DMS79 treated with DMSO at 0.1 percent for 48 hours (cell line): ENCODE measurements at places on chromosomes 4 and X.

- DNase-seq: no peak
Measured at GRCh38 chr4:12178614-12179610, 750.2 kb upstream of the HS3ST1 start.

GRCh38 chr4:41815473-41815872, 66.9 kb upstream of the PHOX2B start:
- DNase-seq: no peak

GRCh38 chr4:128663325-128663724, 146.2 kb upstream of the JADE1 start:
- DNase-seq: peak; percentile 34

DNA sequence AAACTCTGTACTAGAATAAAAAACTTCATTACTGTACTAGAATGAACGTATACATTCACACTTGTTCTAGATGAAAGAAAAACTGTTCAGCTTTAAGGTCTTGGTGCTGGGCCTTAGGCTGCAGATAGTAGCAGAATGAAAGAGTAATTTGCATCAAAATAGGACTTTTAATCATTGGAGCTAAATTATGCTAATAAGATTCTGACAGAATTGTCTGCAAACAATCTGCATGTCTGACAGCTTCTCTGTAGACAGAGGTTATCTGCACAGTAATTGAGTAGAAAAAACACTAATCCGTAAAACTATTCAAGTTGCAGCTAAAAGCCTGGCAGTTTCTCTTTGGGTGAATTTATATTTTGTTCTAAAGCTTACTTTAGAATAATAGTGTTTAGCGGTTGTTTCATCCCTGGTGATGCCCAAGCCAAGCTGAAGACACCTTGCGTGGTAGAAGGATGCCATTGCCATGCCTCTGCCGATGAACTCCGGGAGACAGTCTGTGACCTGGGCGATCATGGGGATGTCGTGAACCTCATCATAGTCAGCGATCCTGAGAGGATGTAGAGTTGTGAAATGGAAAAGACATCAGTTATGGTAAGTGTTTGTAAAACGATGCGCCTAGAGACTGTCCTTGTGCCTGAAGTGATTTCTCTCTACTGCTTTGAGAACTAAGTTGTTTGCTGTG, 25.3 kb downstream of the LRP2BP start:
- no peak for DNase-seq

DNA sequence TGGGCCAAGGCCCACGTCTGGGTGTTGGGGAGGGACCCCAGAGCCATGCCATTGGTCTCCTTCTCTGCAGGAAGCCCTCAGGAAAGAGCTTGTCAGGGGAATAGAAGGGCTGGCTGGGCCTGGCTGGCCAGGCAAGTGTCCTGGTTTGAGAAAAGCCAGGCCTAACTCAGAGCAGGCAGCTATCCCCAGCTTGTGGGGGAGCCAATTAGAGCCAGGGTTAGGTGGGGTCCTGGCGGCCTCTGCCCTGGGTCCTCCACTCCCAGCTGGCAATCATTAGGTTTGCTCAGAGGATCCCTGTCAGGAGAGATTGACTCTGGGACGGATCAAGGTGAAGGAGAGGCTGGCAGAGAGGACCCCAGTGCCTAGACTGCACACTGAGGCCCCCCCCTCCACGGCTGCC, 64.8 kb downstream of the PJA1 start:
- no peak for DNase-seq

DNA sequence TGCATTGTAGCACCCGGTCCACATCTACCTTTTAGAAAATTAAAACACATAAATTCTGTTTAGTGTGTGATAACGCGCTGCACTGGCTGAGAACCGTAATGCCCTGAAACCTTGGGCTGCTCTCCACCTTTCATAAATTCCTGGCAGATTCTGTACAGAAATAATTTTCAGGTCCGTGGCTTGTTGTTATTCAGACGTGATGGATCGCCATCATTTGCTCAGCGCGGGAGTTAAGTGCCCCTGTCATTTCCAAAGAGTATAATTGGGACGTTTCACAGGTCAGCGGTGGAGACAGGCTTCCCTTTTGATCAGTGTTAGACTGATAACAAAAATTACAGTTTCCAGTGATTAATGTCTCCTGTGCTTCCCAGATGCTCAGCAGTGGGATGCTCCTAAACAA, 16.5 kb downstream of the UVSSA start:
- no peak for DNase-seq

DNA sequence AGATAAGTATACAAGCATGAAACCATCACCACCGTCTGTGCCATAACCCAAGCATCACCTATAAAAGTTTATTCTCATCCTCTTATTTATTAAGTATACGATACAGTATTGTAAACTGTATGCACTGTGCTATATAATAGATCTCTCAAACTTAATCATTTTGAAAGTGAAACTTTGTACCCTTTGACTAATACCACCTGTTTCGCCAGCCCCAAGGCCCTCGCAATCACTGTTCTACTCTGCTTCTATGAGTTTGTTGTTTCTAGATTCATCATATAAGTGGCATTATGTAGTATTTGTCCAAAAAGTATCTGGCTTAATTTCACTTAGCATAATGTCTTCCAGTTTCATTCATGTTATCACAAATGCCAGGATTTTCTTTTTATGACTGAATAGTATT, 72.1 kb upstream of the DOCK11 start:
- no peak for DNase-seq

DNA sequence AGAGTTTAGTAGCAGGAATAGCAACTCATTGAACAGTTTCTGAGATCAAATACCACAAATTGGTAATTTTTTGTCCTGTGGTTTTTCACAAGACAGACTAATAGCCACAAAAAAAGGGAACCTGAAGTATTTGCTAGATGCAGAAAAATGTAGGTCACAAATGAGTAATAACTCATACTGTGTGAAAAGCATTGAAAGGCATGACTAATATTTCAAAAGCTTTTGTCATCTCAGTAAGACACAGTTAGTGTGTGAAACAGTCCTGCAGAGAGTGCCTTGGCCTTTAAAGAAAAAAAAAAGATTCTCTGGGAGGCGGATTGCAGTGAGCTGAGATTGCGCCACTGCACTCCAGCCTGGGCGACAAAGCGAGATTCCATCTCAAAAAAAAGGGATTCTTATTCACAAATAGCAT, 31.4 kb upstream of the SLC25A31 start:
- DNase-seq: no peak

GRCh38 chr4:126028876-126029275, 714.1 kb downstream of the FAT4 start:
- no peak for DNase-seq

- no peak for DNase-seq
Measured at GRCh38 chr4:153758688-153759406, 977 bp downstream of the RNF175 start.

- DNase-seq: no peak
Measured at GRCh38 chr4:99572527-99573240, 1.9 kb upstream of the MTTP start.

DNA sequence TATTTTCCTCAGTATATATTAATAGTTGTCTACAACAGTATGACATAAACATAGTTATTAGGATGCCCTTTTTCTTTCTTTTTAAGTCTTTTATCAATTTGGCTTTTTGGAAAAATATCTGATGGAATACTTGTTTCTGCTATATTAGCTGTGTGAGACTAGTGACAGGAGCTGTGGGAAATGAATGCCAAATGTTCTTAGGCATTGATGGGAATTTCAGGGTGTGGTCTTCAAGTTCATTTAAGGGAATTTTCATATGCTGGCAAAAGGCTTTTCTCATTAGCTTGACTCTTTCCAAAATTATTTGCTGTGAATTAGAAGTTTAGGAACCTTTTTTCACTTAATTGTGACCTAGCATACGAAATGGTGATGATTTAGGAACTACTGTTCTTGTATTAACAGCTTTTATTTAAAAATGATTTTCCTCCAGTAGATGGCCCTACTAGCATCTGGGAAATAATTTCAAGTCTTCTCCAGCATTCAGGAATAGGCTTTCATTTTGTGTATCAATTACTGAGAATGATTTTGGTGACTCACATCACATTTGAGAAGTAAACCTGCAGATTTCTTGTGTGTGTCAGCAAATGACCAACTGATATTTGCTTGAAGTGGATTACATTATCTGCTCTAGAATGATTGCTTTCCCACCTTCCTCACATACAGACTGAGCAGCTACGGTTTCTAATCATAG, 70.9 kb downstream of the HTT start:
- no peak for DNase-seq

- no peak for DNase-seq
Measured at GRCh38 chr4:90745176-90745575, 618.0 kb downstream of the CCSER1 start.

- no peak for DNase-seq
Measured at GRCh38 chr4:71473541-71474240, 134.9 kb downstream of the SLC4A4 start.

- DNase-seq: no peak
Measured at GRCh38 chr4:115906428-115906827, 793.0 kb upstream of the NDST4 start.

DNA sequence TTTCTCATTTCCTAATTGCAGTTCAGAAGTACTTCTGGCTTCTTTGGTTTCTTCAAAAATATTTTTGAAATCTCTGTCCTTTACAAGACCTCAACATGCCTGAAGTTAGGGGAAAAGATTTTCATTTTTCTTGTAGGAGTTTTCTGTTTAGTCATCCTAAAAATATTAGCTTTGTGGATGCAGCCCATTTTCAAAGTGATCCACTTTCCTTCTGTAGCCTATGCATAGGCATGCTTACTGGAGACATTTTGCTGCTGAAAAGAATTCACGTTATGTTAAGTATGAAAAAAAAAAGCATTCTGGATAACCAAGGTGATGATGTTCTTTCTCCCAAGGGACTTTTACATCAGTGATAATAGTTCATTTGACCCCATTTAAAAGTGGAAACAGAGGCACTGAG, 245.6 kb downstream of the THOC2 start:
- DNase-seq: no peak

GRCh38 chrX:150731795-150732194, 38.6 kb downstream of the MTMR1 start:
- DNase-seq: no peak

GRCh38 chr4:99886146-99886545, 8.1 kb downstream of the LAMTOR3 start:
- no peak for DNase-seq

GRCh38 chr4:82097504-82097903, 276.3 kb downstream of the HNRNPD start:
- DNase-seq: no peak

GRCh38 chrX:9638871-9639270, 126.8 kb downstream of the GPR143 start:
- DNase-seq: no peak

- no peak for DNase-seq
Measured at GRCh38 chr4:40365766-40366165, 30.6 kb downstream of the CHRNA9 start.

DNA sequence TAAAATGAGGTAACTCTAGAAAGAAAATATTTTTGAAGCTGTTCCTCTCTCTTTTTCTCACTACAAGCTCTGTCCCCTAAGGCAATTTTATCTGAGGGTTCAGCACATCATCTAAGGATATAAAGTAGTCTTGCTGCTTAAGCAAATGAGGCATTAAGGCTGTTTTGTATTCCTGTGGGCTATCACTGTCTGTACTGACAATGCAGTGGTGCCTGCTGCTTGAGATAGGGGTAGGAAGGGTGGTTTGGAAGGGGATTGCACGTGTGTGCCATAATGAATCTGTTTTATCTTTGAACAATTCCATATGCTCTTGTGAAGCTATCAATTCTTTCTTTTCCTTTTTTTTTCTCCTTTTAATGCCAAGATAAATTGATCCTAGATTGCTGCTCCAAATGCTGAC, 128.0 kb upstream of the ATOH1 start:
- DNase-seq: no peak

GRCh38 chr4:6467600-6467999, 4.8 kb downstream of the PPP2R2C start:
- no peak for DNase-seq

GRCh38 chrX:6707497-6707896, 172.6 kb upstream of the VCX3A start:
- no peak for DNase-seq

DNA sequence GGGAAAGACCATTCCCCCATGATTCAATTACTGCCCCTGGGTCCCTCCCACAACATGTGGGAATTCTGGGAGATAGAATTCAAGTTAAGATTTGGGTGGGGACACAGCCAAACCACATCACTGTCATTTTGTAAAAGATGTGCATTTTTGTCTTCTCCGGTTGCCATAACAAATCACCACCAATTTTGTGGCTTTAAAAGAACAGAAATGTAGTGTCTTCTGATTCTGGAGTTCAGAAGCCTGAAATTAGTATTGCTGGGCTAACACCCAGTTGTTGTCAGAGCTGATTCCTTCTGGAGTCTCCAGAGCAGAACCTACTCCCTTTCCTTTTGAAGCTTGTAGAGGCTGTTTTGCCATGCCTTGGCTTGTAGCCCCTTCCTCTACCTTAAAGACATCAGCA, 54.1 kb upstream of the DHRSX start:
- DNase-seq: no peak

DNA sequence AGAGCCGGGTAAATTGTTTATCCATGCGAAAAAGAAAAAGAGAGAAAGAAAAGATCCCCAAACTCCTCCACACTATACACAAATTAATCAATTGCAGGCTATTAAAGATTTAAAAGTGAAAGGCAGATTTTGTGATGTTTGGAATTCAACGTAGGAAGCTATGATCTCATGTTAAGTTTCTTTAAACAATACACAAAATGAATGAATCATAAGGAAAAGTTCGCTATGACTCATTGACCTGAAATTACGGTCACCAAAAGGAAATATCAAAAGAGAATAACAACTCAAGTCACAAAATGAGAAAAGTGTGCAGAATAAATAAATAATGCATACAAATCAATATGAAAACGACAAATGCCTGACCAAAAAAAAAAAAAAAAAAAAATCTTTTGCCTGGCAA, 28.6 kb downstream of the CLNK start:
- no peak for DNase-seq

- no peak for DNase-seq
Measured at GRCh38 chr4:11790230-11790629, 361.5 kb upstream of the HS3ST1 start.

DNA sequence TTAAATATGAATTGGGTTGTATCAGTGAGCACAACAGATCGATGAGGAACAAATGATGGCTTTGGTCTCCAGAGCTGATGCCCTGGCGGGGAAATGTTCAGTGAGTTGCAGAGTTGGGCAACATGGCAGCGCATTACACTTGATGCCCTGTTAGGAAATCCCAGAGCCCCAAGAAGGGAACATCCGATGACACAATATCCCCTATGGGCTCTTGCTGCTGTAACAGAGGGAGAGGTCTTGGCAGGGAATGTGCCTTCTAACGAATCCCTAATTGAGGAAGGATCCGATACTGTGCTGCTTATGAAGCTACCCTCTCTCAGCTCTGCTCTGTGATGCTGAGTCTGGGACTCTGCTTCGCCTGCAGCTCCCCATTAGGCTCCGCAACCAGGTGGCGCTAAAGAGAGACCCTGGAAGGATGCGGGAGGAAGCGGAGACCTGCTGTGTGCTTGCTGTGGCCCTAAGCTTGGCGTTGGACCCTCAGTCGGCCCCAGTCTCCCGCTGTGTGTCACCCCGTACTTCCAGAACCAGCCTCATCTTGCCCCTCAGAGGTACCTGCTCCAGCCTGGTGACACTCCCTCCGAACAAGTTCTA, 38.9 kb downstream of the PDHA1 start:
- DNase-seq: no peak

DNA sequence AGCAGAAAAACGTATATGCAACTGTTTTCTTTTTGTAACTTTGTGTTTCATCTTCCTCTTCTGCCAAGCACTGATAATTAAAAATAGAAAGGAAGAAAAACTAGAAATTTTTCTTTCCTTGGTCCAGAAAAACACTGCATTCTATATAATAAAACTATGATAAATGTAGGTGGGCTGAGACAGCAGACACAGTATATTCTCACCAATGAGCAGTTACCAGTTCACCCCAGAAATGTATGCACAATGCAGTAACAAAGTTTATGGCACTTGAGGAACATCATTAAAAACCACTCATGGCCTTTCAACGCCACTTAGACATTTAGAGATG, 79.4 kb downstream of the FAT1 start:
- no peak for DNase-seq
